ENCODE measurements at places on chromosomes 16 and 17.
A peak's percentile ranks its signal among the peaks of the same experiment; 100 is the strongest.

GRCh38 chr17:17491031-17491471, 5.1 kb downstream of the RASD1 start:
- no peak for DNase-seq

DNA sequence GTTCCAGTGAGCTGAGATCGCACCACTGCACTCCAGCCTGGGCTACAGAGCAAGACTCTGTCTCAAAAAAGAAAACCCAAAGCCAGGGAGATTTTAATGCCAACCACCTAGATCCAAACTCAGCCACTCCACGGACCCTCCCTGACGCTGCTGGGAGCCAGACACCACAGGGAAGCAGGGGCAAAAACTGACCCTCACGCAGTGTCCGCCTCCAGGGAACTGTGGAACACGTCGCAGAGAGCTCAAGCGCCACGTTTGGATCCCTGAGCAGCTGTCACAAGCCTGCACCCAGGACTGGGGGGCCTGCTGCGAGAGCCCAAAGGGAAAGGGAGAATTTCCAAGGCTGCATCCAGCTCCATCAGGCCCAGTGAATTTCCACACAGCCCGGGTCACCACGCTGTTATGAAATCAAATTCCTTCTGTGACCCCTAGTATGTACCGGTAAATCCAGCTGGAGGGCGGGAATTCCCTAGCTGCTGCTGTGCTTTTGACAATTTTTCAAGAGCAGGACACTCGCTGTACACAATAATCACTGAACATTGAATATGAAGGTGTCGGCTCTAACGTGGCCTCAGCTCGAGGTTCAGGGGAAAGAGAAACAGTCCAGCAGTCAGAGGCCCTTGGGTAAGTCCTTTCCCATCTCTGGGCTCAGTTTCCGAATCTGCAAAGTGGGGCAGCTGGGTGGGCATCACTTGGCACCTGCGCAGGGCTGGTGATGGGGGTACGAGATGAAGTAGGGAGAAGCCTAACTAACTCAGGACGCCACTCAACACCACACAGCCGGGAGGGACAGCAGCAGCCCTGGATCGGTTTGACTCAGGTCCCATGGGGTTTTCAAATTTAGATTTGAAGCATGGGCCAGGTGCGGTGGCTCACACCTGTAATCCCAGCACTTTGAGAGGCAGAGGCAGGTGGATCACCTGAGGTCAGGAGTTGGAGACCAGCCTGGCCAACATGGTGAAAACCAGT, 8.6 kb downstream of the CARHSP1 start:
- DNase-seq: peak; percentile 40

DNA sequence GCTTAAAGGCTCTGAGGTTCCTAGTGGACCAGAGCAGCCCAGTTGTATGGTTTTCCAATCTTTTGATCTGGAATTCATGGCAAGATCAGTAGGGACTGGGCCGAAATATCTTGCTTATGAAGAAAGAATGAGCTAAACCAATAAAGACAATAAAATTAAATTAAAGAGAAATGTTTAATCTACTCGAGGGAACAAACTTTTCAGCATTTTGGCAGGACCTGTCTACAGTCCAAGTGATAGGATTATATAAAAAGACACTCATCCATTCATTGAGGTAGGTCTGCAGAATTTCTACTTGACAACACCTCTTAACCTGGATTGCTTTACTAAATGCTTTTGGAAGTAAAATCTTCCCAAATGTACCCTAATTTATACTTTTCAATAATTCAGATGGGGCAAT, 113.6 kb downstream of the AXIN2 start:
- no peak for DNase-seq

DNA sequence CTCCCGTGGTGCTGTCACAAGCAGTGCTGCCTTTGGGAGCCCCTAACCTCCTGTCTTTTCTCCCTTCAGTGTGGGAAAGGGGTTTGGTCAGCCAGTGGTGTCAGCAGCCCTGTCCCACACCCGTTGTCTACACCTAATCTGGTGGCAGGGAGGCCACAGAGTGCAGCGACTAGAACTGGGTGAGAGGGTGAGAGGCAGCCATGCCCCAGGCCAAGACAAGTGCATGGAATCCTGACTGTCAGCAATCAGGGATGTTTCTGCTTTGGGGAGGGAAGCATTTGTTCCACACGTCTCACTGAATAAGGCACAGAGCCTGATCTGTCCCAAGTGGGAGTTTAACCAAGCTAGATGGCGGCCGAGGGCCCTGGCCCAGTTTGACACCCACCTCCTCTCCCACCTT, 1.4 kb upstream of the ZNF267 start:
- no peak for DNase-seq

DNA sequence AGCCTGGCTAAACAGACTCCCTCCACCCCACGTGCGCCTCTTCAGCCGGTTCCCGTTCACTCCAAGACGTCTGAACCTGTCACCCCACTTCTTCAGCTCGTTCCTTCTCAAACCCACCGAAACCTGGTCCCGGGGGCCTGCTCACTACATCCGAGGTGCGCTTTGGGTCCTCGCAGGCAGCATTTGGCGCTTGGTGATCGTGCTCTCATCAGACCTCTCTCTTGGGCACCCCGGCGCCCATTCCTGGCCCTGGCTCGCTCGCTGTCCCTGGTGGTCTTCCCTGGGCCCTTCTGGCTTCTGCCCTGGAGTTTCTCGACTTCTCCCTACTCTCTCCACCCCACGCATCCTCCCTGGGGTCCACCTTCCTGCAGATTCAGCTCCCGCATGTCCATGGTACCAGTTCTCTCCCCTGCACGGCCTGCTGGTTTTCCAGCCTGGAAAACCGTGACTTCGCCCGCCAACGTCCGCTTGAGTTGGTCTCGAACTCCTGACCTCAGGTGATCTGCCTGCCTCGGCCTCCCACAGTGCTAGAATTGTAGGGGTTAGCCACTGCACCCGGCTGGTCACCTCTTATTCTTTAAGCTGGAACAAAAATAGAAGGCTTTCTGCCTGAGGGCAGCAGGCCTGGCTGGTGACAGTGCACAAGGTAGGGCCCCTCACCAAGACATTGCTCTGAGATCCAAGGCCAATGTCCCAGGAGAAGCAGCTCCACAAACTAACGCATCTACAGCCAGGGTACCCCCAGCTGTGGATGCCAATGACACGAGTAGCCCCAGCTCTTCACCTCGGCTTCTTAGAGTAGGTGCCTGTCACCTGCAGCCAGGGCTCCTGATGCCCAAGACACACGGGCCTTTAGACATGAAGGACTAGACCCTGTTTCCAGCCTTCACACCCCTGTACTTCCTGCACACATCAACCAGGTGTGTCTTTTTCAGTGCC, 1.1 kb upstream of the MEAK7 start:
- DNase-seq: no peak

DNA sequence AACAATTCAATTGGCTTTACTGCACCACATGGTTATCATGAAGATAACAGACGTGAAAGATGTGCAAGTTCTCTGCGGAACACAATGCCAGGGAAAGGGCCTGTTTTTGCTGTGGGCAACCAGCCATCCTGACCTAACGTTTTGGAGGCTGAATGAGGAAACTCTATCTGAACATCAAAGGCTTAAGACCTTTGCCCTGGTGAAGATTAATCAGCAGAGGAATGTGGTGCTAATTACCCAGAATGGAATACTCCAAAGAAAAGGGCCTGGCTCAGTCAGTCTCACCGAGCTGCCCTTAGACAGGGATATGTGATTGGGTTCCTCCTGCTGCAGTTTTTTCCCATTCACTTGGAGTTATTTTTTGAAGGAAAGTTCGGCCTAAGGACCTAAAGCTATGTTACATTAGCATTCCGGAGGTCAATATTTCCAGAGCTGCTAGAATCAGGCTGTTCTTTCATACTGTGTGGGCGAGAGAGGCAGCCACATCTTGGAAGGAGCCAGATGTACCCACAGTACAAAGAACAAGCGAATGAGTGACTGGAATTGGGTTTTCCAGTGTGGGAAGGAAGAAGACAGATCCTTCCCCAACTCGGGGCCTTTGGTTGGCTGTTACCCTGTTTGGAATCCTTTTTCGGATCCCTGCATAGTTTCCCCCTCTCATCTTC, 15.5 kb downstream of the ASIC2 start:
- DNase-seq: no peak

DNA sequence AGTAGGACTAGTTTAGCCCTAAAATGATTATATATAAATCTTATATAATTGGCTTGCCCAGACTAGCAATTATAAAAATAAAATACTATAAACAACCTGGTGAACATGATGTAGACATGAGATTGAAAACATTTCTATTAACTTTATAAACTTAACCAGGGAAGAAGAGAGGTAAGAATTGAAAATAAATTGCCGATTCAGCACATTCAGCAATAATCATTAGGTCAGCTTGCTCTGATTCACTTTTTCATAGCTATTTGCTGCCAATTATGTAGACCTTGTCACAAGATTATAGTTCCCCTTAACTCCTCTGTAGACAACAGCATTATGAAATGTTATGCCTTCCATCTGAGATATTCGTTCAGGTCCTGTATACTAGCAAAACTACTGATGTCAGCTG, 199.3 kb upstream of the CA10 start:
- no peak for DNase-seq

- no peak for DNase-seq
These were observed 225.1 kb downstream of the LGALS9B start for GRCh38 chr17:20242271-20242670.

DNA sequence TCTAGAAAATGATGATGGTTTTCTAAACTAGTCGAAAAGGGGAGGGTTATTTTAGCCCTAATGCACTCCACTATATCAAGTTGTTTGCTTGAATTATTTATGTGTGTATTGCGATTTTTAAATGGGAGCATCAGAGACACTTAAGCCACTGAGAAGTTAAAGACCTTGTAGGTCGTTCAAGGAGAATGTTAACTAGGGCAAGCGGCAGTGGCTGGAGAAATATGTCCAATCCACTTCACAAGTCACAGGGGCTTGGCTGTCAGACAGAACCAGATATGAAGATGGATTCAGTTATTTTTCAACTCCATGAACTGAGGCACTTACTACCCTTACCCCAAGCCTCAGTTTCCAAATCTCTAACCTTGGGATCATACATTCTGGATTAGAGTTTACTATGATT, 702.0 kb downstream of the CDH11 start:
- no peak for DNase-seq

DNA sequence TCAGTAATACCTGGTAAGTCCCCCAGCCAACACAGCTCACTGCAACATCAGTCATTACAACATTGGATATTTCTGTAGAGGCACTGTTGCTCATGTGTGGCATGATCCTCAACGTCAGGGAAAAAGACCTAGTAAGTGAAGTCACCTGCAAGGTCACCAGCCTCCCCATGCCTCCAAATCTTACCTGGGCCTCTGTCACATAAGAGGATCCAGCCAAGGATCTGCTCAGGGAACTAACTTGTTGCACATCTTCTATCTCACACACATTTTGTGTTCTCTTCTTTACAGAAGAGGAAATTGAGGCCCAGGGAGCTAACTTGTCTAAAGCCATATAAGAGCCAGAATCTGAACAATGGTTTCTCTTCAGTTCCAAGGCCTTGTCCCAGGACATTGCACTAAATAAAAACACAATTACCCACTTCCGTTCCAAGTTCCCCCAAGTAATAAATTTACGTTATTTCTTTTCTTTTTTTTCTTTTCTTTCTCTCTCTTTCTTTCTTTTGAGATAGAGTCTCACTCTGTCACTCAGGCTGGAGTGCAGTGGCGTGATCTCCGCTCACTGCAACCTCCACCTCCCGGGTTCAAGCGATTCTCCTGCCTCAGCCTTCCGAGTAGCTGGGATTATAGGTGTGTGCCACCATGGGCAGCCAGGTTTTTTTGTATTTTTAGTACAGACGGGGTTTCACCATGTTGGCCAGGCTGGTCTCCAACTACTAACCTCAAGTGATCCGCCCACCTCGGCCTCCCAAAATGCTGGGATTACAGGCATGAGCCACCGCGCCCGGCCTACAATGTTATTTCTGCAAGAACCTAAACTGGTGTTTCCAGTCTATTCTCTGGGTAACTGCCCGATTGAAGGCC, 1.3 kb downstream of the SHMT1 start:
- no peak for DNase-seq

DNA sequence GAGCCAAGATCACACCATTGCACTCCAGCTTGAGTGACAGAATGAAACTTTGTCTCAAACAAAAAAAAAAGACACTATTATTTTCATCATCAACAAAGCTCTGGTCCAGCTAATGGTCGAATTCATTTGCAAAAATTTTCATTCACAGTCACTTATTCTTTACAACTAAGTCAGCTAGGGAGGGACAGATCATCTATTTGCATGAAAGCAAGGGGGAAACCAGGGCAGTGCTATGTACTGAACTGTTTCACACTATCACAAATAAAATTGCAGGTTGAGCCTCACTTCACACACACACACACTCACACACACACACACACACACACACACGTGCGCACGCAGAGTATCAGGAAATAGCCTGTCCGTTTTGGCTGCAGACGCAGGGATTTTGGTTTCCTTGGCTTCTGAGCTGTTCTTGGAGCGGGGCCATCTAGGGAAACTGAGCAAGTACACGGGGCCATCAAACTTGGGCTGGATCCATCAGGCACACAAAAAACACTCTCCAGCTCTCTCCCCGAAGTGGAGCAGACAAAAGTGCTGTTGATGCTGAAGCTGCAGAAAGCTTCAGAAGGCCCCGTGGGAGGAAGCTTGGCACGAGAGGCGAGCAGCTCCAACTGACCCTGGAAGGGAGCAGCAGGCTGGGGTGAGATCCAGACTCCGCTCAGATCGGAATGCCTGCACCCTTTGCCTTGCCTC, 44.3 kb upstream of the HELZ start:
- DNase-seq: peak; percentile 55

- peak; percentile 29 for DNase-seq
These were observed 15.1 kb downstream of the CDH11 start for GRCh38 chr16:65106757-65107156.

- no peak for DNase-seq
These were observed 30.6 kb upstream of the MAP3K14 start for GRCh38 chr17:45347444-45347843.

DNA sequence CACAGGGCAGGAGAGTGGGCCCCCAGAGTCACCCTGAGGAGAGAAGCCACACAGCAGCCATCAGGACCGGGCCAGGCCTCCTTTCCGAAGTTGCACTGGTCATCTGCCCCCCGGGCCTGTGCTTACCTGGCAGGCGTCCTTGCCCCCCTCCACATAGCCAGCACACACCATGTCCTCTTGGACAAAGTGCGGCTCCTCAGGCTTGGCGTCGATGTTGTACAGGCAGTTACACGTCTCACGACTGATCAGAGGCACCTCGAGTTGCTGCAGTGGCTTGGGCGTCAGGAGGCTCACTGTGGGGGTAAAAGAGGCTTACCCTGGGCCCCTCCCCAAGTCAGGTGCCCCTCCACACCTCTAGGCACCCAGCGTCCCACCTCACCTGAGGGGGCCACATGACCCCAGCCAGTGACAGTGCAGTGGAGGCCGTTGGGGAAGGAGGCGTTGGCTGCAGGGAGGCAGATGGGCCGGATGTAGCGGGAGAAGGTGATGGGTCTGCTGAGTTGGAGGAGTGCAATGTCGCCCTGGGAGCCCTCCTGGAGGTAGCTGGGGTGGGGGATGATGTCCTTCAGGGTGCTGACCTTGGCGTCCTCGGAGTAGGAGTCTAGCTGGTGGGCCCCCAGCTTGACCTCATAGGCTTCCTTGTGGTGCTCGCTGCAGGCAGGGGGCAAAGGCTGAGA, 3.1 kb downstream of the PRSS8 start:
- no peak for DNase-seq

GRCh38 chr16:31253642-31254045, 6.1 kb upstream of the ITGAM start:
- DNase-seq: no peak

GRCh38 chr17:32596628-32597027, 109.8 kb downstream of the CDK5R1 start:
- DNase-seq: peak; percentile 19
